ENCODE measurements at places on chromosomes 1 and 21. TPM values are rescaled to one million over a fixed set of nuclear protein-coding genes. Genes with fewer than 3 reads are reported as not detected.

SUMO3 gene
- 52.4 TPM for total RNA-seq

CFAP126 gene
- total RNA-seq: not detected

- peak; percentile 11 for DNase-seq
These were observed 15.3 kb upstream of the TMCO2 start for GRCh38 chr1:40232444-40232843.

TMEM82 gene
- total RNA-seq: not detected

DNA sequence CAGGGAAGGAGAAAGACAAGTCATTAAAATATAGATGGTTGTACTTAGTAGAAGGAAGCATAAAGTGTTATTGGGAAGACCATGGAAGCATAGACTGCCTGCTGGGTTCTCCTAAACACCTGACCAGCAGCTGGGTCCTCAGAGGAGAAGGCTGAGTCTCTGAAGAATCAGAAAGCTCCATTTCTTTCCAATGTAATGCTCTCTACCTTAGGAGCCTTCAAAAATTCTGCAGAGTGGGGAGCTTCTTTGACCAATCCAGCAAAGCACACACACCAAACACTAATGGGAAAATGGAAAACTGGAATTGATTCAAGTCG, 21.1 kb upstream of the BCL10 start:
- DNase-seq: no peak

Measured in tongue (tissue), 3 donors.